ENCODE measurements at places on chromosomes 3 and 15.

- no peak for DNase-seq
Observed at GRCh38 chr3:153166206-153166605, 4.2 kb downstream of the RAP2B start.

DNA sequence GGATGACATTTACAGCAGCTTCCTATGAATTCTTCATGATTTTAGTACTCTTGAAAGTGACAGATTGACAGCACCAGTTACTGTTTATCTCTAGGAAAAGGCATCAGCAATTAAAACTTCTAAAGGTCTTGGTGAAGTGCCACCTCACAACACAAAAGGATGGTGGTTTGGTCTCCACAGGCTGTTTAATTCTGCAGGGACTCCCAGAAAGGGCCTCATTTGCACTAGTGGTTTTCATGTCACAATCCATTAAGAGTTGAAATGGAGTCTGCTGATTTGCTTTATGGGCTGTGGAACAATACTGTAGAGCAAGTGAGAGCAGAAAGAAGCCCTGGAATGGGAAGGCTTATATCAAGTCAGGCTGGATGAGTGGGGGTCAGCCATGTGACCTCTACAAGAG, 225.3 kb upstream of the KCNMB2 start:
- no peak for DNase-seq

GRCh38 chr3:133535971-133536881, 37.3 kb upstream of the CDV3 start:
- DNase-seq: no peak

- DNase-seq: no peak
Observed at GRCh38 chr3:123755501-123755900, 128.6 kb downstream of the MYLK start.

- DNase-seq: no peak
Observed at GRCh38 chr15:56411122-56411749, 46.0 kb downstream of the TEX9 start.

- no peak for DNase-seq
Observed at GRCh38 chr15:65245096-65245856, 34.0 kb upstream of the CILP start.

DNA sequence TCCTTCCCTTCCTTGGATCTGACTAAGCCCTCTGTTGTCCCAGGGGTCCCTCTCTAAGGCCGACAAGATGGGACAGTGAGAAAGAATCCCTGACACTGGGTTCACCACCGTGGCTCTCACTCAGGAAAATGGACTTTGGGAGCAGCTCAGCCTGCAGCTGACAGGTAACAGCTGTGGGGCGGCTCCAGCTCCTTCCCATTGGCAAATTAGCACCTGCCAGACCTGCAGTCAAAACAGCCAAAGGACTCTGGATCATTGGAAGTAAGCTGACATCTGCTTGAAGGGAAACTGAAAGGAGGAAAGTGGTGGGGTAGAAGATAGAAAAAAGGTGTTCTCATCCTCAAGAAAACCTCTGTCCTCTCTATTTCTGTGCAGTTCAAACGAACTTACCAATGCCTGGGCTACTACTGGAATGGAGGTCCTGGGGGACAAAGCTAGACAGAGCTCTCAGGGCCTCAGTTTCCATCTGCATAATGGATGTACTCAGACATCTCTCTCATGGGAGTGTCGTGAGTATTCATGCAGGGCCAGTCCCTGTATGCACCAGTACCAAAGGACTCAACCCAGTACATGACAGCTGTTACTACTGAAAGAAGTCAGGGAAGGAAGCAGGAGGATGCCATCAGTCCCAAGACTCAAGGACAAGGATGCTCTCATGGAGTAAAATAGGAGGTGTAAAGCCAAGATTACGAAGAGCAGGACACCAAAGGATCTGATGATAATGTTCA, 53.6 kb upstream of the DCLK3 start:
- no peak for DNase-seq

DNA sequence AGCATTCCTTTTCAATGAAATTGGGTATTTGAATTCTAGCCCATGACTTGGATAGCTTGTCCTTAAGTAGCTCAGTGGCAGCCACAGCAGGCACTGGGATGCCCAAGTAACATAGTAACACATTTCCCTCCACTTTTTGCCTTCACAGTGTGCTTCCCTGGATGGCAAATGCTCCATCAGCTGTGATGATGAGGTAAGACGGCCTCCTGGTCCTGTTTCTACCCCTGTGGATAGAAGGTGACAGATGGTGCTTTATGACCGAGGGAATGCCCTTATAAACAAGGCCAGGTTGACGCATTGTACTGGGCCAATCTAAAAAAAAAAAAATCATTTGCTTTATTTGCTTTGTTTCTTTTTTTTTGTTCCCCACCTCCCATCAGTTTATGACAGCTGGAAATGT, 41.8 kb upstream of the LRTM1 start:
- no peak for DNase-seq

- DNase-seq: no peak
Observed at GRCh38 chr15:99437315-99438223, 128.2 kb upstream of the MEF2A start.

DNA sequence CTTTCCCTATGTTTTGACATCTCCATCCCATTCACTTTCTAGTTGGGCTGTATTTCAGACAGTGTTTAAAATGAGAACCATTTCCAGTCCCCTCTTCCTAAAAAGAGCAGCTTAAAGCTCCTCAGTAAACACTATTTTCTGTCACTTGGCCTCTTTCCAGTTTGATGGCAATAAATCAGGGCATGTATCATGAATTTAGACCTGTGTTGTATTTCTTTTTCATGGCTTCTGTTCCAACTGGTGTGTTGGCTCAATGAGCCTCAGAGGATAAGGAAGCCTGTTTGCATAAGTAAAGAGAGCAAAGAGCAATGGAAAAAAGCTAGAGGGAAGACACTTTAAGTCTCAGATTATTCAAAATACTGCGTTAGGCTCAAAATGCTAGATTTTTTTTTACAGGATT, 7.2 kb downstream of the CCDC80 start:
- DNase-seq: no peak

DNA sequence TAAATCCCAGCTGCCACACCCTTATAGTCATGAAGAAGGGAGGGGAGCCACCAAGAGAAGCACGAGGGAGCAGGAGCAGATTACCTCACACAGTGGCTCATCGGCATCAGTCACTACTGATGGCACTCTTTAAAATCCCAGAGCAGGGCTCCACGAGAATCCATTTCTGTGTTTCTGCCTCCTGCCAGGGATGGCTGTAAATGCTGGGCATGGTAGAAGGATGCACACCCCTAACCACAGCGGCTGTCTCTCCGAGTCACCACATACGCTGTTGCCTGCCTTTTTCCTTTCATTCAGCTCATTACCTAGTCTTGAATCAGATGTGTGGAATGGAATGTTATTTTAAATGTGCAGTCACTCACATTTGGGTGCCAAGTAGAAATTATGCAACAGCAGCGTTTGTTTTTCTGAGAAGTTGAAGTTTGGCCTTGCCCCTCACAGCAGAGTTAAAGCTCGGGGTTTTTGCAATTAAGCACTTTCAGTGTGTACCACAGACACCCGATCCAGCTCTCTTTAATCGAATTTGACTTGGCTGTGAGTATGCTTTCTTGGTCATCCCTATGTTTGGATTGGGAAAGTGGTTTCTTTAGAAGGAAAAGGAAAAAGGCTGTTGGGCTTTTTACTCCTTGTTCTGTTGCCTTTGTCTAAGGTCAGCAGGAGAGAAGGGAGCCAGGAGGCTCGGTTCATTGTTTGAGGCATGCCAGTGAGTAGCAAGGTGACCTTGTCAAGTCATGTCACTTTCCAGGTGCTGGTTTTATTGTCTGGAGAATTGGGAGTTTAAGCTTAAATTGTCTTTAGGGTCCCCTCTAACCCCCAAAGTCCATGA, 284.2 kb upstream of the TPM1 start:
- DNase-seq: no peak
